ENCODE measurements at places on chromosomes 4 and X.

DNA sequence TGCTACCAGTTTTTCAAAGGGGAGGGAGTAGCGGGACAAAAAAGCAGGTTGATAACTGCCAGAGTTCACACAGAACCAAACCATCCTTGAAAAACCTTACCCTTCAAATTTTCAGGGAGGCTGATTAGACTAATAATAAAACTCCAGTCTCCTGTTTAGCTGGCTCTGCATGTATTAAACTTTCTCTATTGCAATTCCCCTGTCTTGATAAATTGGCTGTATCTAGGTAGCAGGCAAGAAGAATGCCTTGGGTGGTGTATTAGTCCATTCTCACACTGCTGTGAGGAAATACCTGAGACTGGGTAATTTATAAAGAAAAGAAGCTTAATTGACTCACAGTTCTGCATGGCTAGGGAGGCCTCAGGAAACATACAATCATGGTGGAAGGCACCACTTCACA lies 18.1 kb upstream of the PLP1 start:
- no peak for DNase-seq

GRCh38 chr4:163343604-163344146 lies at the start of gene NPY5R:
Gene NPY5R, plus strand, starts transcription at chr4:163343892. Its CDS starts 6,382 bp downstream, at chr4:163350274.
- DNase-seq, result no peak

- no peak for DNase-seq
Measured at GRCh38 chr4:78645853-78646757, 94.5 kb downstream of the ANXA3 start.

- DNase-seq, result no peak
Measured at GRCh38 chr4:41212616-41213203, 1.6 kb downstream of the APBB2 start.

GRCh38 chr4:20666012-20666860 lies 34.0 kb upstream of the PACRGL start:
- no peak for DNase-seq

GRCh38 chr4:25346913-25347312 lies 30.1 kb upstream of the ANAPC4 start:
- no peak for DNase-seq

GRCh38 chr4:85168234-85168834 lies 201.8 kb upstream of the WDFY3 start:
- DNase-seq, result no peak

Measured in stimulated activated CD8-positive, alpha-beta memory T cell treated with anti-CD3 and anti-CD28 coated beads, Interleukin-4, amount 100 ng/mL, for 4 hours (primary cell).